ENCODE measurements at places on chromosomes 6 and 20.

- DNase-seq: no peak
Observed at GRCh38 chr6:139147628-139148027, 12.7 kb downstream of the HECA start.

DNA sequence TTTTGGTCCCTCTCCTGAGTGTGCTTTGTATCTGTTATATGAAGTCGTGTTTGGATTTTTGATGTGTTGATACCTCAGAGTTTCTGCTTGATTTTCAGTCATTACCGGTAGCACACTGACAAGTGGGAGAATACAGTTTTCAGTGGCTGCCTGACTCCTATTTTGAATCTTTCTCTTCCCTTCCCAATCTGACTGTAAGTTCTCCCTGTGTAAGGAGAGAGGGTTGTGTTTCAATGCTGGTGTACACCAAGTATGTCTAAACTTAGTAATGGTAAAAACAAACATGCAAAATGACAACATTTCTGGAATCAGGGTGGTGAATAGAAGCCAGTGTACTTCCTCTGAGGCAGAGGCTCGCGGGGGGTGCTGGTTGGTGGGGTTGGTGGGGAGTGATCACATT lies 103.4 kb downstream of the HIVEP1 start:
- no peak for DNase-seq

- DNase-seq: no peak
Observed at GRCh38 chr20:18431206-18431605, 35.6 kb downstream of the DZANK1 start.

DNA sequence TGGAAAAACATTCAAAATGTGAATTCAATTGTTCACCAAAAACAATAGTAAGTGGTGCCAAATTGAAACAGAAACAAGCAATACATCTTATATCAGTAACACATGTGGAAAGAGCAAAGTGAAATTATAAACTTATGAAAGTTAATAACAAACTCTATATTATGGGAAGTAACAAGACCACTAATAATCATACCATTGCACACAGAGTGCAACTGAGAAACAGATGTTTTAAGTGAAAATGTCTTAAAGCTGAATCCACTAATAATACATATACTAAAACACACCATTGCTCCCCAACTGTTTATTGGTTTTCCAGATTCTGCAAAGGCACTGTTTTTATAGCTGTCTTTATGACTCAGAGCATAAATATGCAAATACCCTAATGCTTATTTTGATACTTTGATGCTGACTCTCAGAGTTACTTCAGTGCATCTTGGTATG lies 292.3 kb downstream of the RFPL4B start:
- DNase-seq: no peak

DNA sequence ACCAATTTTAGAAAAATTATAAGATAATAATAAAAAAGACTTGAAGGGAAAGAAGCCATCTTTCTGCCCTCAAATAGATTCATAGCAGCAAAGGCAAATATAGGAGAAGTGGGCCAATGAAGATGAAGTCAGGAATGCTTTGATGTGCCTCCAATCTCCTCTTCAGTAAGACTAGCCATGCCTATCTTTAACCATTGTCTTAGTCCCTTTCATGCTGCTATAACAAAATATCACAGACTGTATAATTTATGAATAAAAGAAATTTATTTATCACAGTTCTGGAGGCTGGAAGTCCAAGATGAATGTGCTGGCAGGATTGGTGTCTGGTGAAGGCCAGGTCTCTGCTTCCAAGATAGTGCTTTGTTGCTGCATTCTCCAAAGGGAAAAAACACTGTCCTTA lies 18.8 kb upstream of the SLC17A3 start:
- no peak for DNase-seq

DNA sequence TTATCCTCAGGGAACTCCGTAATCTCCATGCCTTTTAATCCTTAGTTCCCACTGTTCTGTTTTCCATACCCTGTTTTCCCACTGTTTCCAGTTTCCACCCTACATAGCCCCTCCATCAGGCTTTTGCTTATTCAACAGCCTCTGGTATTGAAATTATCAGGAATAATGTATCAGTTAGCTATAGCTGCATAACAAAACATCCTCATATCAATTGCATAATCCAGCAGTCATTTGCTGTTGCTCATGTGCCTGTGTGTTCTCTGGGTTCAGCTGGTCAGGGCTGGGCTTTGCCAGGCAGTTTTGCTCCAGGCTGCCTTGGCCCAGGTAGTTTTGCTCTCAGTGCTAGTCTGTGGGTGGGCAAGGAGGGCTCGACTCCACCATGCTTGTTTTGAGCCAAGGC lies 94.3 kb upstream of the FOXA2 start:
- no peak for DNase-seq

GRCh38 chr6:35065870-35066269 lies 75.3 kb downstream of the TCP11 start:
- no peak for DNase-seq

GRCh38 chr20:39049148-39049547 lies 87.0 kb downstream of the DHX35 start:
- DNase-seq: no peak

GRCh38 chr6:168050225-168050880 lies 28.7 kb downstream of the FRMD1 start:
- DNase-seq: no peak

- DNase-seq: no peak
Observed at GRCh38 chr6:77972334-77972733, 319.5 kb downstream of the MEI4 start.

DNA sequence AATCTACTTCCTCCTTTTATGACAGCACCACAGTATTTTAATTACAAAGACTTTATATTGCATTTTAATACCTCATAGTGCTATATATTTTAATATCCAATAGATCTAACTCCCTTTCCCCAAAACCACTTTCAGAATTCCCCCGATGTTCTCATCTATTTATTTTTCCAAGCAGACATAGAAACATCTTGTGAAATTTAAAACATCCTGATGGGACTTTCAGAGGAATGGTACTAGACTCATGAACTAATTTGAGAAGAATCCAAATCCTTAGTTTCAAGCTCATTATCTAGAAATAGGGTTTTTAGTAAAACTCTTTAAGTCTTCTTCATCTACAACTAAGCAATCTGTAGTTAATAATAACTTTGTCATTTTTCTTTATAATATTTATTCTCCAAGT lies 97.0 kb downstream of the TRERF1 start:
- no peak for DNase-seq

GRCh38 chr6:149138699-149139294 lies 178.7 kb upstream of the TAB2 start:
- no peak for DNase-seq

DNA sequence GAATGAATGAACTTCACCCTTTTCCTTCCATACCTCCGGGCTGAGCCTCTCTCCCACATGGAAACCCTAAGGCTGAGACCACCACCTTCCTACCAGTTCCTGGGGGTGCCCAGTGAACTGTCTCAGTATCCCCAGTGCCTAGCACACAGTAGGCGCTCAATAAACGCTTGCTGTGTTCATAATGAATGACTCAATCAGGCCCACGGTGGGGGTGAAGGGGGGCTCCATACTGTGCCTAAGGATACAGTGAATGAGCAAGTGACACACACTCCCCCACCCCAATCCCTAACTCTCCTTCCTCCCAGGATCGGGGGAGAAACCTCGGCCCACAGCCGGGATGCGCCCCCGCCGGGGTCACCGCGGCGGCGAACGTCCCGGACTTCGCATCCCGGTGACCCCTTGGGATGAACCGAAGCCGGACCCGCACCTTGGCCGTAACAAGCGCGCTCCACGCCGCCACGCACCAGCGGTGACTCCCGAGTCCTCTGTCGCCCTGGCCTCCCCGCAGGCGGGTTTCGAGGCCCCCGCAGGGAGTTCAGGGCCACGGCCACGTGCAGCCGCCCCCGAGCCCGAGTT lies 592 bp downstream of the KCNG1 start:
- DNase-seq: no peak

GRCh38 chr6:48611332-48611731 lies 500.3 kb upstream of the PTCHD4 start:
- no peak for DNase-seq
